Activated T-cell treated with anti-CD3 and anti-CD28 coated beads, Interleukin-2, amount 50 U/mL, for 4 hours (primary cell): ENCODE measurements at places on chromosomes 1 and 21.

GRCh38 chr21:37771181-37771580 is 145.1 kb downstream of the KCNJ6 start:
- DNase-seq = no peak

GRCh38 chr1:161737625-161738024 is 12.0 kb upstream of the DUSP12 start:
- DNase-seq = no peak

- no peak for DNase-seq
Measured at GRCh38 chr1:246609632-246610031, 43.4 kb downstream of the CNST start.

DNA sequence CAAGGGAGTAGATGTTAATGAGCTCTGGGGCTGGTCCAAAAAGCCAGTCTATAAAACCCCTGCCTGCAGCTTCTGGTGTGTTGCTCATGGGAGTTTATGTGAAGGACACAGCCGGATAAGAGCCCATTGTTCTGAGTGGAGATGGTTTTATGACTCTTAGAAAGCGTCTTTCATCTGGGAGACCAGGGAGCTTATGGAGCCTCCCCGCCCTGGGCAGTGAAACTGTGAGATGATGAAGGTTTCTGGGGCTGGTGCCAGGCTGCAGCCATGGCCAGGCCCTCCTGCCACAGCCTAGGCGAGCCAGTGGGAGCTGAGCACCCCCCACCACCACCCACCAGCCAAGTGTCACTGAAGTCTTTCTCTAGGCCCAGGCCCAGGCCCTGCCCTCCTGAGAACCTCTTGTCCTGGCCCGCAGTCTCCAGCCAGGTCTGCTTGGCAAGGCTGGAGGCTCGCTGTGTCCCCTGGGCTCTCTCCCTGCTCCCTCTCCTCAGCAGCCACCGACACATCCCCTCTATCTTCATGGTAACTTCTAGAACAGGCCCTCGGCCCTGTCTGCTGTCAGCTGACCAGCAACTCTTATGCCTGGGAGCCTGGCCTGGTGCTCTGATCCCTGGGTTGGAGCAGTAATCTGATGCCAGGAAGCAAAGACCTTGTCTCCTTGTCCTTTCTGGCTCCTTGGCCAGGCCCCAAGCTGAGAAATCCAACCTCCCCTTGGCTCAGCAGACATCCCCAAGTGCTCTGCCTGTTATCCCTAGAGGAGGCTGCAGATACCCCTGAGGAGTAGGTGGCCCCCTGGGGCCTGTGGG is 7.6 kb upstream of the ARHGEF10L start:
- DNase-seq = no peak

DNA sequence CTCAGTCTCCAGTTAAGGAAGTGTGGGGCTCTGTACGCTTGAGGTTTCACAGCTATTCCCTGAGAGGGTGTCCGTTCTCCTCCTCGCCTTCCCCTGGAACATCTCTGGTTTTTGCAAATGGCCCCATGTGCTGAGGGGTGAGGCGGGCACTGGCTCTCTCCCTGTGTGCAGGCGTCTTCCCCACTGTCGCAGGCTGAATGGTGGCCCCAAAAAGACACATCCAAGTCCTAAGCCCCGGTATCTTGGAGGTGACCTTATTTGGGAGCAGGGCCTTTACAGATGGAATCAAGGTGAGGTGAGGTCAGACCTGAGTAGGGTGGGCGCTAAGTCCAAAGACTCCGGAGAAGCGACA is 98.0 kb upstream of the TMPRSS2 start:
- no peak for DNase-seq

DNA sequence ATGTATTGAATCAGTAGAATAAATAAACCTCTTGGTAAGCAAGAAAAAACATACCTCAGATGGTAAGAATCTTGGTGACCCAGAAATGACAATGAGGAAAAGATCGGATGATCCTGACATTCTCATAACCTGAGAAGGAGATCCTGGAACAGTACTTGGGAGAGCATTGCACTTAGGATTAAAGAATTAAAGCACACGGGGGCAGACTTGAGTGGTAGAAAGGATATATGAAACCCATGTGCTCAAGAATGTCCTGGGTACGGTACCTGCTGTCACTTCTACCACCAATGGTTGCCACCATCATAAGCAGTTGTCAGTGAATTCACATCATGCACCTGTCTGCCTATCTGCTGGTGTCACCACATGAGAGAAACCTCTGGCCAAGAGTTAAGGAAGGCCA is 108.9 kb upstream of the GJB5 start:
- no peak for DNase-seq
